ENCODE measurements at places on chromosomes 3 and 15. TPM values are rescaled to one million over a fixed set of nuclear protein-coding genes. Genes with fewer than 3 reads are reported as not detected.

Gene BFSP2
- not detected for total RNA-seq

DNA sequence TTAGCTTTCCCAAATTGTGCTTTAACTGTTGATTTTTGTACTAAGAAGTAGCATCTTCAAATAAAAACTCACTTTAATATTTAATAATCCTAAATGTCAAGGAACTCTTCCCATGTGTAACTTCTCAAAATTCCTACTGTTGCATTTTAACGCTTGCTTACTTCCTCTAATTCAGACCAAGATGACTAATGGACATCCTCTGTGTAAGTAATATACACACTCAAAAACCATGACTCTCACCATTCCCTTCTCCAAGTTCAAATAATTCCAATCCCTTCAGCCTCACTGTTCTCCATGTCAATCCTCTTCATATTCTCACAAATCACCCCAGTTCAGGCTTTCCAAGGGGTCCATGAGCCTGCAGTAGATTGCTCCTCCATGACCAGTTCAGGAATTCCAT lies 13.0 kb downstream of the MRPL46 start:
- no peak for DNase-seq

DNA sequence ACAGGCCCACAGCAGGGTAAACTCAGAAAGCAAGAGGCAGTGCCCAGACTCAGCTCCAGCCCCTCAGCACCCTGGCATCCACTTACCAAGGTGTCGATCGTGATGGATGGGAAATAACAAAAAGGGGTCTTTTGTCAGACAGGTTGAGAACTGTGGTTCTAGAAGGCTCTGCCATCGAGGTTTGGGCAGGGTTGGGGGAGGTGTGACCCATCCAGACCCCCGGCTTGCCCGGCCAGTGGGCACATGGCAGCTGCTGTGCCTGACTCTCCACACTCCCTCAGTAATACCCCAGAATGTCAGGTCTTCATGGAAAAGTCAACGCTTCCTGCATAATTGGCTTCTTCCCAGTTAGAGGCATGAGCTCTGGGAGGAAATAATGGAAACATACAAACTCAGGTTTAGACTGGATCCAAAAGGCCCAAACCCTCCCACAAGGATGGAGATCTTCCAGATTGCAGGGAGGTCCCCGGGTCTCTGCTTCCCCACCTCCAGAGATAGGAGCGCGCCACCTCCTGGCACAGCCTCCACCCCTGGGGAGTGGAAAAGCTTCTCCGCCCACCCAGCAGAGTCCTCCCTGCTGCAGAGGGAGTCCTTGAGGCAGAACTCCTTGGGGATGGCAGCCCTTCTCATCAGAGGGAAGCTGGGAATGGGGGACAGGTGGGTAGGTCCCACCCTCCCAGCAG lies 149.8 kb upstream of the IQSEC1 start:
- no peak for DNase-seq

DNA sequence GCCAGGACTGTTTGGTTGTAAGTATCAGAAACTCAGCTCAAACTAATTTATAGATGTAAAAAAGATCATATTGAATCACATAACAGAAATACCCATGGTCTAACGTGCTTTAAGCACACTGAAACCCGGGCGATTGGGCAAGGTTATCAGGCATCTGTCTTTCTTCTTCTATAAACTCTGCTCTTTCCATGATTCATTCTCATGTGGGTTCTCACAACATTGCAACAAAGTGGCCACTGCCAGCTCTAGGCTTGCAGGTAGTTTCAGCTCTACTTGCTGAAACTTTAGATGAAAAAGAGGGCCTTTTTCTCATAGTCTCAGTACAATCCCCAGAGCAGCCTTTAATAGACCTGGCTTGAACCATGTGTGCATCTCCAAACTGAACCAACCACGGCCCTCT lies 456.1 kb downstream of the MFSD1 start:
- DNase-seq = no peak

DNA sequence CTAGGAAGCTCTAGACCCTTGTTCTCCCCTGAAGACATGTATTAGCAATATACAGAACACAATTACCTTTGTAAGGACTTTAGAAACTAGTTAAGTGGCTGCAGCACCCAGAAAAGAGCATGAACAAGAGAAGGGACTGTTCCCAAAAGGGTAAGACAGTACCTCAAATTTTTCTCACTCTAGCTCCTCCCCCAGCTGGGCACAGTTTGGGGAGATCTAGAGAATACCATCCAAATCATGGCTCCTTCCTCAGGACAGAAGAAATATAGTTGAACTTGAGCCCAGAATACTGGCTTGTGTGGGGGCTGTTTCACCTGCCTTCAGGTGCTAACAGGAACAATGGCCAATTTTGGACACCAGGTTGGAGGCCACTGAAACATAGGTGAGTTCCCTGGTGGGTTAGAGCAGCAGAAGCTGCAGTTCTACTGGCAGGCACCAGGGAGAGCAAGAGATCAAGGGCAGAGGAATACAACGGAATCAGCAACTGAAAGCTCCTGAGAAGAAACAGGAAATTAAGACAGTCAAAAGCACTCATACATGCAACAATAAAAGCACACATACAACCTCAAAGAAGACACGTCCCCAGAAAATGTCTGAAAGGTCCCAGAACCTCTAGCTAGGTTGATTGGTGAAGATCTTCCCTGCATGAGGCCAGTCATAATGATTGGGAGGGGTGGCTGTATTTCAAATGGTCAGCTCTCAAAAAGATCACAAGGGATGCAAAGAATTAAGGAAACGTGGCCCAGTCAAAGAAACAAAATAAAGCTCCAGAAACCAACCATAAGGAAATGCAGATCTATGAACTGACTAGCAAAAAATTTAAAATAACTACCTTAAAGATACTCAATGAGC lies 104.9 kb upstream of the ASB14 start:
- DNase-seq = no peak

Measured in upper lobe of left lung (tissue), 6 donors.